NCI-H1436 treated with DMSO at 0.1 percent for 48 hours (cell line): ENCODE measurements at places on chromosomes 4 and X.

DNA sequence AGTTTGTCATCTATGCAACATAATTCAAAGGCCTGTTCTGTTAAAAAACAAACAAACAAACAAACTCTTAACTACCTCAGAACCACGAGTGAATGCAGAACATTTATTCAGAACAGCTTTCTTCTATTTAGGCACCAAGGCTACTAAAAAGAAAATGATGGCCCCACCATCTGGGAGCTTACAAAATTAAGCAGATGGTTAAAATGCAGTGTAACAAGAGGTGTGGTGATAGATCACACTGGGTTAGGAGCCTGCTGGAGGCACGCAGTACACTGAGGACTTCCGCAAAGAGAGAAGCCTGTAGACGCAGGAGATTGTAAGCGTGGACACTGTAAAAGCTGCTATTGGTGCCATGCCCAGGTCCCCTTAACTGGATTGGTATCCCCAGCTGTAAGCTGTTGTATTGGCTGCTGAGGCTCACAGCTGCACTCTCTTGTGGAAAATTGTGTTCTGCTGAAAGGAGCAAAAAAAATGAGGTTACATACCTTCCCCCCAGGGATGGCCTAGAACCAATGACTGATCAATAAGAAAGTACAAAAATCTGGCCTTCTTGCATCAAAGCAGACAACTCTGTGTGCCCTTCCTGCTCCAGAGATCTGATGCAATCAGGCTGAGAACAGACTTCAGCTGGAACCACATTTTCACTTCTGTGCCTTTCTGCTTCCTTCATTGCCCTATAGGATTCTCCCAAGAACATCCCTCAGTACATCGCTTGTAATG lies 60.0 kb downstream of the SHROOM3 start:
- no peak for DNase-seq

- DNase-seq, result no peak
These were observed 126.5 kb upstream of the INTU start for GRCh38 chr4:127506283-127506682.

GRCh38 chrX:11363069-11363594 lies 69.9 kb downstream of the AMELX start:
- DNase-seq, result no peak

DNA sequence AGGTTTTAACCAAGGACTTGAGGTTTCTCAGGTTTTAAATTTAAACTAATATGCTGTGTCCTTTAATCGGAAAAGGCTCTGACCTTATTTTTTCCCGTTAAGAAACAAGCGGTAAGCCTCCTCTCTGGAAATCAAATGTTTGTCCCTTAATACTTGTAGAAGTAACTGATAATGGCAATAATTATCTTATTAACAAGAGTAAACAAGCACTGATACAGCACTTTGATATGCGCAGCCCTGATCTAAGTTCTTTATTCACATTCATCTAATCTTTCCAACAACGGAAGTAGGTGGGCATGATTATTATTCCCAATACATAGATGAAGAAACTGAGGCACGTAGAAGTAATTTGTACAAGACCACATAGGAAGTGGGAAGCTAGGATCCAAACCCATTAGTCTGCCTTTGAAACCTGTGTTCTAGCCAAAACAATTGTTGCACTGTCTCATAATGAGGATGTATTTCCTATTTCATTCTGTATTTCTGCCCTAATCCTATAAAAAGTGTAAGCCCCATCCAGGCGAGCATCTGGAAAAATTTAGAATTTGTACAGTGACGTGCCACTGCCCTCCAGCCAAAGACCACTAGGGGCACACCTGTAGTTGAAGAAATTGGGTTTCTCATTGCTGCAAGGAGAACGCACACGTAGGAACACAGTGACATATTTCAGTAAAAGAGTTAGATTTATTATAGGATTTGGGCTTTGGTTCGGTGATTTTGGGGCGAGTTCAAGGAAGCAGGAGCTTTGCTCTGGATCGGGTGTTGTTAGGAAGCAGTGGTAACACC lies 606 bp downstream of the CXorf58 start:
- DNase-seq, result no peak

- DNase-seq, result no peak
These were observed 120.5 kb upstream of the SORBS2 start for GRCh38 chr4:185932491-185932890.

GRCh38 chr4:101858641-101859040 lies 68.1 kb downstream of the BANK1 start:
- DNase-seq, result no peak

- no peak for DNase-seq
These were observed 23.4 kb downstream of the PGAM4 start for GRCh38 chrX:77945910-77946545.

DNA sequence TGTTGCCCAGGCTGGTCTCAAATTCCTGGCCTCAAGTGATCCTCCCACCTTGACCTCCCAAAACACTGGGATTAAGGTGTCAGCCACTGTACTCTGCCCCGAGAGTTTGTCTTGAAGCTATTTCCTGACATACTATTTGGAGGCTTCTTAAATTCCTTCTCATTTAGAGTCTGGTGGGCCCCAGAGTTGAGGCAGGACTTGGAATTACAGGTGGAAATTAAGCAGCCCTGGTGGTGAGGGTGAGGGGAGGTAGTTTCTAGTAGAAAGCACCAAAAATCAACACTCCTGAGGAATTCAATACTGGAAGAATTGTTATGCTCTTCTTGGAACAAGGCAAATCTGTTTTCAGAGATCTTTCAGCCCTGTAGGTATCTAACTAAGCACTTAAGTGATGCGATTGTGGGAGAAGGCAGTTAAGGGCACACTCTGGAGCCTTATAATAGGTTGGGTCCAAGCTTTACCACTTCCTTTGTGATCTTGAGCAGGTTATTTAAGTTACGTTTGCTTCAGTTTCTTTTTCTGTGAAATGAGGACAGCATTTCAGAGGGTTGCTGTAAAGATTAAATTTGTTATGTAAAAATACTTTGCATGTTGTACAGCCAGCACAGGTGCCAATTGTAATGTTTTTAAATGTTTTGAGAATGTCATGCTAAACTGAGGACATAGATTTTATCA lies 200.7 kb downstream of the SOWAHB start:
- no peak for DNase-seq

- no peak for DNase-seq
These were observed 51.8 kb downstream of the TMEM131L start for GRCh38 chr4:153518001-153518400.

DNA sequence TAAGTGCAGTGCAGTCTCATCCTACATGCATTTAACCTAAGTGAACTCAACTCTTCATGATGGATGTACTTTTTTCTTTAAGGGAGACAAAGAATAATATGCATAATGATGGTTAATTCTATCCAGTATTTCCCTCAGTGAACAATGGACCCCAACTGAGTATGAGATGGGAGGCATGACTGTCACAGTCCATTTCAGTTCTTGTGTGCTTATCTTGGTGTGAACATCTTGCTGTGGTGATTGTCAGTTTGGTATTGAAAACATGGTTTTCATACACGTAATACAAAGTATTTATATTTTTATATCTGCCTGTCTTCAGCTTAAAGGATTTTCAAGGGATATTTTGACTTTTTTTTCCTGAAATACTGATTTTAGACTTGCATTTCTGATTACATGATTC lies 72.0 kb upstream of the NDUFC1 start:
- DNase-seq, result no peak

DNA sequence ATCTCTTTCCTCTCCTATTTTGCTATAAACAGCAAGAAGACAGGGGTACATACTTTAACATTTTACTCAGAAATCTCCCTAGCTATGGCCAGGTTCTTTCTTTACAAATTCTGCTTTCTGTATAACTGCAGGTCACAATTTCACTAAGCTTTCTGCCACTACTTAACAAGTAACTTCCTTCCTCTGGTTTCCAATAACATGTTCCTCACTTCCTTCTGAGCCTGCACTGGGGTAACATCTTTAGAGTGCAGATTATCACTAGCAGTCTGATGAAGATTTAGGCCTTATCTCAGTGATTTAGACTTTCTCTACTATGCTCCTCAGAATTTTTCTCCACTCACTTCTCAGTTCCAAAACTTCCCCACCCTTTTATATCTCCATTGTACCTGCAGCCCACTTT lies 1930.5 kb upstream of the AGA start:
- no peak for DNase-seq

GRCh38 chrX:78321809-78322208 lies 5.6 kb downstream of the CYSLTR1 start:
- peak; percentile 26 for DNase-seq

GRCh38 chr4:112156112-112156511 lies 10.9 kb downstream of the FAM241A start:
- no peak for DNase-seq

- DNase-seq, result peak; percentile 26
These were observed 148.8 kb upstream of the MID1 start for GRCh38 chrX:10769195-10769594.

DNA sequence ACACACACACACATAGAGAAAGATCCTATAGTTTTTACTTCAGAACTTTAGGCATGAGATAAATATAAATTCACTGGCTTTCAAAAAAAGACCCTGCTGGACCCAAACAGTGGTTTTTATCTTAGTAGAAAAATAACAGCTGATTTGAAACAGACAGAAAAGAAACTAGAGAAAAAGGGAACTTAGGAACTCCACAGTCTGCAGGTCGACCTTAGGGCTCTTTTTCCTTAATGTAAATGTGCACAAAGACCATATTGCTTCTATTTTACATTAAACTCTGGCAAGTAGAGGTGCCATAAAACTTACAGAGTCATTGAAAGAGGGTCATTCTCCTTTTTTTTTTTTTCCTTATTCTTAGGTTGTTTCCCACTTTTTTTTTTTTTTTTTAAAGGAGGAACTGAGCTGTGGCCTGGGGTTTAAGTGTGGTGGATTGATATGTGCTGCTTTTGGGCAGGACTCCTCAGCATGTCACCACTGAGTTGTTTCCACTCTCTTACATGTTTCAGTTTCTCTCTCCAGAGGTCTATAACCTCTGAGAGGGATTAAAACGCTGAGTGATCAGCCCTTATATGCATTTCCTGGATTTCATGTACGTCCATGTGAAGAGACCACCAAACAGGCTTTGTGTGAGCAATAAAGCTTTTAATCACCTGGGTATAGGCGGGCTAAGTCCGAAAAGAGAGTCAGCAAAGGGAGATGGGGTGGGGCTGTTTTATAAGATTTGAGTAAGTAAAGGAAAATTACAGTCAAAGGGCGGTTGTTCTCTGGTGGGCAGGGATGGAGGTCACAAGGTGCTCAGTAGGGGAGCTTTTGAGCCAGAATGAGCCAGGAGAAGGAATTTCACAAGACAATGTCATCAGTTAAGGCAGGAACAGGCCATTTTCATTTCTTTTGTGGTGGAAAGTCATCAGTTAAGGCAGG lies 70.8 kb upstream of the PACRGL start:
- DNase-seq, result no peak
